ENCODE measurements at places on chromosomes 5 and 9.

- no peak for DNase-seq
These were observed 379 bp downstream of the PCDHGA3 start for GRCh38 chr5:141343953-141344463.

DNA sequence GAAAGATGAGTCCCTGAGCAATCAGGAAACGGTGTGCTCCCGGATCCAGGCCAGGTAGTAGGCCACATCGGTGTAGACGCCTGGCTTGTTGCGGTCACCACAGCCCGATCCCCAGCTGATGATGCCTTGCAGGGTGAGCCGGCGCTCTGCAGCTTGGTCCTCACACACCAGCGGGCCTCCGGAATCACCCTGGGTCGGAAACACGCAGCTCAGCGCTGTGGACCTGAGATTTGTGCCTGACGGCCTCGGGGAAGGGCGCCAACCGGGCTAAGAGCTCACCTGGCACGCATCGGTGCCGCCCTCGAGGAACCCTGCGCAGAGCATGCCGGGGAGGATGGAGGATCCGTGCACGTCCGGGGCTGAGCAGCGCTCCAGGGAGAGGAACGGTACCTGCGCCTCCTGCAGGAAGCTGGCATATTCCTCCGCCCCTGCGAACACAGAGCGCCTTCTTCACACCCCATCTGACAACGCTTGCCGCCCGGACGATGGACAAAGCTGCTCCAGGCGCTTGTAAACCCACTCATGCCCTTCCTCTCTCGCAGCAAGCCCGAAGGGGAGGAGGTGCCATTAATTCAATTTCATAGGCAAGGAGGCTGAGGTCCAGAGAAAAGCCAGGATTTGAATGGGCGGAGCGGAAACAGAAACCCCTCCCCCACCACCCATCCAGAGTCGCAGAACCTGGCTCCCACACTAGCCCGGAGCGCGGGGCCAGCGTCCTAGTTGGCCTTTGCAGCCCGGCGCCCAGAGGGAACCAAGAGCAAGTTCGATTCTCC, 2.0 kb upstream of the PFN3 start:
- peak; percentile 70 for DNase-seq

- DNase-seq = no peak
These were observed 13.6 kb upstream of the IL17B start for GRCh38 chr5:149392718-149393117.

GRCh38 chr9:120281665-120282064, 298.3 kb downstream of the CDK5RAP2 start:
- DNase-seq = no peak

DNA sequence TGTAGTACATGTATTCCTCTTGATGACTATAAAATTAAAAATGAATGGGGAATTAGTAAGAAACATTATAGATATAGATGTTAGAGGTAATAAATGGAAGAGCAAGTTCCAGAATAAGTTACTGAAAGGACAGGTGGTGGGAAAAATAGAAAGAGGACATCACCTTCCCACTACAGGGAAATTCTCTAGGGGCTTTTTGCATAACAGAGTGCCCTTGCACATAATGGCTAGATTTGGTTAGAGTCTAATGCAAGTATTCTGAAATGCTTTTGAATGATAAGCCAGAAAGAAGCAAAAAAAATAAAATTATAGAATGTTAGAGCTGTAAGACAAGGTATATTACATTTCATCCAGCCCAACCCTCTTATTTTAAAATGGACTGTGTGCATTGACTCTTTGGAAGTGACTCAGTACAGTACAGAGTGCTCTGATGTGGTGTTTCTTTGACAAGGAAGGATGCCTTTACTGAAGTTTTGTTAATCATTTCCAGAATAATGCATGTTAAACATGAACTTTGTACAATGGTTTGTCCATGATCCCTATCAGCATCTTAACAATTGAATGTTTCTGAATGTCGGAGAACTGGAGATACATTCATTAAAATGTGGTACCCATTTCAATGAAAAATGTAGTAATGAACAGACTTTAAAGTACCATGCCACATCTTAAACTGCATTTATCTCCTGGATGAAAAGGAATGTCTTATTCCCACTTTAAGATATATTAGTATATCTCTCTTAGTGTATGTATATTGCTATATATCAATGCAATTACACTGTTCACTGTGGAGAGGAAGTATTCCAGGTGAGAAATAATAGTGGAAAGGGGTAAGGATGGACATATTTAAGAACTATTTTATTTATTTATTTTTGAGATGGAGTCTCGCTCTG, 391.1 kb downstream of the ADGRV1 start:
- DNase-seq = no peak

- DNase-seq = no peak
These were observed 27.5 kb upstream of the SYK start for GRCh38 chr9:90774071-90774470.

DNA sequence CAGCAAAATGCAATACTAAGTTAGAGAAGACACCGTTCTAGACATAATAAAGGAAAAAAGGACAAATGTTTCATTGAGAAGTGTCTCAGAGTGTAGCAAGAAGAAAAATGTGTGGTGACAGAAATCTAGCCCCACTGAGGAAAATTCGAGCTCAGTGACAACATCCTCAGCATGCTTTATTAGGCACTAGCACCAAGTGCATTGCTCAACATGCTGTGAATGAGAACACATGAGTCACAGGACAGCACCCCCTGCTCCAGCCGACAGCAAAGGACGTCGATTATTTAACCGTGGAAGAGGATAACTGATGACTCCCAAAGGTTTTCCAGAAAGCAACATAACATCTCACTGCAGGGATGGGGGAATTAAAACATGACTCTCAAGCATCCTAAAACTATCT, 182.7 kb downstream of the GNAQ start:
- no peak for DNase-seq
